ENCODE measurements at places on chromosomes 11 and 22.

DNA sequence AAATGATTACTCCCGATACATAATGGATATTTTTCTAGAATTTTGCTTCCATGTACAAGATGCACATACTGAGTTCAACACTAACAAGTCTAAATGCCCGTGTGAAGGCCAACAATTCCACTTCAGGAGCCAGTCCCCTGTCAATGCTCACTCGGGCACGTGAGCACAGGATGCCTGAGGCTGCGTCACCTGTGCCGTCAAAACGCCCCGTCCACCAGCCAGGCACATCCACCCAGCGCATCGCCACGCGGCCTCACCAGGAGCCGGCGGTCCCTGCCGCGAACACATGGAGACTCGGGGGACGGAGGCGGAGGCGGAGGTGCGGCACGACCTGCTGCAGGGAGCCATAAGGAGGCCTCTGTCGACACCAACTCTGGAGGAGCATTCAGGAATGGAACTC is 9.8 kb downstream of the TOLLIP start:
- no peak for DNase-seq

DNA sequence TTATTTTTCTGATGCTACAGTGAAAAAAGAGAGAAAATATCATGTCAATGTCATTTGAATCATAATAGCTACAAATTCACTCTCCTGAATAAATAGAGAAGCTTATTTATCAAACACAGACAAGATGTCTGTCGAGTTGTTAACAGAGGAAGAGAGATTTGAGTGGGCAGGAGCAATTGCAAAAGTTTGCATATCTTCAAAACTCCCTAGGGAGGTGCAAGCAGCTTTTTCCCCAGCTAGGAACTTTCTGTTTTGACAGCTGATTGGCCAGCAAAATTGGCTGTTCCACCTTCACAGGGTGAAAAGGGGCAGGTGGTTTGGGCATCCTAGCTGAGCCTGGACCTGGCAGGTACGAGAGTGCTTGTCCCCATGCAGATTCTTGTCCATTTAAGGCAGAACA is 98.2 kb downstream of the NTM start:
- DNase-seq, result no peak

DNA sequence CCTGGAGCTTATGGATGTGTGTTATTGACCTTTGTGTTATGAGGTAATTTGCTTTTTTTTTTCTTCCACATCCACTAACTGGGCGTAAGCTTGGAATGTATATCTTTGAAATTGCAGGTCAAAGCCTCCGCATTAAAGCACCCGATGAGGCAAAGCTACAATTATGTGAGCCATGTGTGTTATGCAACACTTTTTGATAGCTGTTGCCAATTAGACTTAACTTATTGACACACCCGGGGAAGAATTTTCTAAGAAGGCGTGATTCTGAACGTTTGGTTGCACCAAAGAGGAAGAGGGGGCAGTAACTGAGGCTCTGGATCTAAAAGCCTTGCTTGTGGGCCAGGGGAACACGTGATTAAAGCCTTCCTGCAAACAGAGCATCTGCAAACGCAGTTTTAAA is 610 bp upstream of the TEX12 start:
- DNase-seq, result no peak

GRCh38 chr11:113960702-113961330 is 14.1 kb upstream of the HTR3A start:
- DNase-seq, result no peak

GRCh38 chr22:49883294-49883640 is 29.6 kb downstream of the ZBED4 start:
- no peak for DNase-seq

- DNase-seq, result no peak
Measured at GRCh38 chr22:20212754-20213699, 55.1 kb downstream of the RTN4R start.

DNA sequence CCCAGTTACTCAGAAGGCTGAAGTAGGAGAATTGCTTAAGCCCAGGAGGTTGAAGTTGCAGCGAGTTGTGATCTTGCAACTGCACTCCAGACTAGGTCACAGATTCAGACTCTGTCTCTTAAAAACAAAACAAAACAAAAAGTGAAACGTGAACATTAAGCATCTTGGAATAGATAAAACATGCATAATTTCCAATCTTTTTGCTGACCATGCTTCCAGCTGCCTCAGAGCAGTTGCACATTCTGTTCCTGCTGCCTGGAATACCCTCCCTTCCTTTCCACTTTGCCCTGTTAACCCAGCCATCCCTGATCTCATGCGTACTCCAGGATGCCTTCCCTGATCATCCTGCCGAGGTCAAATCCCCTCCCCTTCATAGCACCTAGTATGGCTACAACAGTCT is 718 bp upstream of the CCDC88B start:
- no peak for DNase-seq

DNA sequence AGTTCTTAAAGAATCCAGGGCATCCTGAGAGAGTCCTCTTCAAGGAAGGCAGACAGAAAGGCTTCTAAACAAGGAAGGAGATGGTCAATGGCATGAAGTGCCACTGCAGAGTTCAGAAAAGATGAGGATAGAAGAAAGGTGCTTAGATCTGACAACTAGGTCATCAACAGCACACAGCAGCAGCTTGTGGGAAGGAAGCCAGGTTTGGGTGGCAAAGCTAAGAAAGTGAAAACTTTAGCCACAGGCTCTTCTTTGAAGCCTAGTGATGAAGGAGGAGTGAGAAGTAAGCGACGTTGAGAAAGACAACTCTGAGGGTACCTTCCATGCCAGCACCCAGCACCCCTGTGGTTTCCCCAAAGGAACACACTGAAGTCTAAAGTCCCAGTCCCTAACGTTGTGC is 92.0 kb downstream of the LARGE1 start:
- DNase-seq, result no peak

GRCh38 chr11:1931341-1932104 is 12.0 kb downstream of the TNNT3 start:
- no peak for DNase-seq

DNA sequence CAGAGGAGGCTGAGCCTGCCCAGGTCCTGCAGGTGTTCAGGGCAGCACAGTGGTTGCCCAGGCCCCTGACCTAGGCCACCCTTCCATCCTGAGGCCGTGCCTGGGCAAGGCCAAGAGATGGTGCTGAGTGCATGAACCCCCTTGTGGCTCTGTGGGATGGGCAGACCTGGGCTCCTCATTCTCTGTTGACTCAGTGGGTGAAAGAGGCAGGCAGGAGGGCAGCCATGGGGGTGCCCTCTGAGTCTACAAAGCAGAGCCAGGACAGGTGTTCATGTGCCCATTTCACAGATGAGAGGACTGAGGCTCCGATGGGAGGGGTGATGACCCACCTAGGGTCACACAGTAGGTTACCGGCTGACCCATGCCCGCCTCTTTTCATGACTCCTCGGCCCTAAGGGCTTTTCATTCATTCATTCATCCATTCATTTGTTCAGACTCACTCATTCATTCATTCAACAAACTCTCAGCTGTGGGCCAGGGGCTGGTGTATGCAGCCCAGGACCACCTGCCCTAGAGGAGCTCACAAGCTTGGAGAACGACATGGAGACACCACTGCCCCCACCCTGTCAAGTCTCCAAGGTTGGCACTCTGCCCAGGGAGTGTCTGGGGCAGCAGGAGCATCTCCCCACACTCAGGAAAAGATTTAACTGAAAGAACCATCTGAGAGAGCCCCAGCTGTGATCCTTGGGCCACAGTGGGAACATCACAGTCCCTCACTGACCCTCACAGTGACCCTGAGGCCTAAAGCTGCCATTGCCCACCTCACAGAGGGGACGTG is 40.5 kb downstream of the IGLL5 start:
- no peak for DNase-seq

GRCh38 chr11:78315724-78316123 is 101.9 kb downstream of the GAB2 start:
- no peak for DNase-seq

DNA sequence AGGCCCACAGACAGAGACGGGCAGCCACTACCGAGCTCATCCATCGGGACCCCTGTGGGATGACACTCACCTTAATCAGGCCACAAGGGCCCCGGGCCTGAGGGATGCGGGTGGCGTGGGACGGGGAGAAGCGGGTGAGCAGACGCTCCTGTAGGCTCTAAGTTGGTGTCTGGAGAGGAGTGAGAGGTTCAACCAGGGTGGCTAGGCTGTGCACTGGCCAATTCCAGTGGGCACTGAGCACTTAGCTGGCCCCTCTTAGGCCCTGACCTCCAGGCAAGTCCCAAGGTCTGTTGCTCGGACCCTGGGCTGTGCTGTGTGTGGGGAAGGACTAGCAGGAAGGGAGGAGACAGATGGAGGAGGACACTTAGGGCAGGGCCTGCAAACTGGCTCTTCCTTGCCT is 139.3 kb downstream of the ST3GAL4 start:
- no peak for DNase-seq

GRCh38 chr22:27512283-27512761 is 289.2 kb downstream of the MN1 start:
- DNase-seq, result no peak

GRCh38 chr11:9379041-9379440 is 5.4 kb upstream of the IPO7 start:
- no peak for DNase-seq

- DNase-seq, result no peak
Measured at GRCh38 chr11:102428696-102429095, 23.9 kb downstream of the TMEM123 start.

GRCh38 chr11:117299351-117300282 is 8.5 kb downstream of the BACE1-AS start:
- no peak for DNase-seq

GRCh38 chr11:19253817-19254216 is 13.1 kb upstream of the E2F8 start:
- no peak for DNase-seq

- no peak for DNase-seq
Measured at GRCh38 chr11:120028897-120029258, 109.0 kb downstream of the TRIM29 start.

- no peak for DNase-seq
Measured at GRCh38 chr11:128125723-128126122, 461.6 kb downstream of the ETS1 start.

DNA sequence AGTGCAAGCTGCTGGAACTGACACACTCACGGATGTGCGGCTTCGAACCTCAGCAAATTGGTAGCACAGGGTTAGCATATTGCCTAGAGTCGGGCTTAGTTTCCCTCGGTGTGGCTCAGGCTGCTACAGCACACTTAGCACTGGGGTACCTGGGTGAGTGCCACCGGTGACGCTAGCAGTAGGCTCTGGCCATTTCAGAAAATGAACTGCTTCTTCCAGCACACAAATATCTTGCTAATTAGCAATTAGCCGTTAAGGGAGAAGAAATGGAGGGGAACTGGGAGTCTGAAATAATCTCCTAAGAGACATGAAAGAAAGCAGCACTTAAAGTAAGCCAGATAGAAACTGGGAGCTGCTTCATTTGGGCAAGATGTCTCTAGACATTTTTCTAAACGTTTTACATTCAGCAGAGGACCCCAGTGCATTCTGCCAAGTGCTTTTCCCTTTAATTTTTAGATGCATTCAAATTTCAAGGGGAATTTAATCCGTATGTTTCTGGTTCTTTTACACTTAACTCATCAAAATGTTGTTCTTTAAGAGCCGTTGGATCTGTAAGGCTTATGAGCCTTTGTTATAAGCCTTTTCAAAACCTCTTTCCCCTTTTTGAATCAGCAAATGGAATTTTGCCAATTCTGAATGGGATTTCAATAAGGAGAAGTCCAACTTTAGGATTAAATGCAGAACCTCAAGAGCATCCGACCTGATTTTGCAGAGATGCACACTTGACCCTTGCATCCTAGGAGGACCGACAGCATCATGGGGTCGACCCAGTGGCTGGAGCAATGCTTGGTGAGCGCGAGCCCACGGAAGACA is 708.1 kb downstream of the NTM start:
- no peak for DNase-seq

DNA sequence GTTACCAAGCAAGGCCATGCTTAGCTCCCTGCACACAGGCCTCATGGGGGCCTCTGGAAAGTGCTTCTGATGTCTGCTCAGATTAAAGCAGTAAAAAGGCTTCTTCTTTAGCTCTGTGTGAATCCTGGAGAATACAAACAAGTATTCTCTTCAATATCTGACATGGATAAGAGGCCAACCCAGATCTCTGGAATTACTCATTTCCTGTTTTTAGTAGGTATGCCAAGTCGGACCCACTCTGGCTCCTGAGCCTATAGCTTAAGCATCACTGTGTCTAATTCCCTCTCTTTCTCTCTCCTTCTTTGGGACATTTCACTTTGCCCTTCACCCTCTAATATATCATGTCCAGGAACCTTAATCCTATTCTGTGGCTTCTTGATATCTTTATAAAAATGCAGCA is 529.6 kb upstream of the CCDC90B start:
- DNase-seq, result no peak

GRCh38 chr11:119509969-119510401 is 87.0 kb upstream of the THY1 start:
- DNase-seq, result no peak

GRCh38 chr11:60761436-60762190 is 4.9 kb downstream of the MS4A15 start:
- no peak for DNase-seq

- no peak for DNase-seq
Measured at GRCh38 chr11:15291885-15292284, 177.2 kb downstream of the INSC start.

GRCh38 chr11:64810891-64811272 is 531 bp upstream of the MEN1 start:
- DNase-seq, result peak; percentile 44

DNA sequence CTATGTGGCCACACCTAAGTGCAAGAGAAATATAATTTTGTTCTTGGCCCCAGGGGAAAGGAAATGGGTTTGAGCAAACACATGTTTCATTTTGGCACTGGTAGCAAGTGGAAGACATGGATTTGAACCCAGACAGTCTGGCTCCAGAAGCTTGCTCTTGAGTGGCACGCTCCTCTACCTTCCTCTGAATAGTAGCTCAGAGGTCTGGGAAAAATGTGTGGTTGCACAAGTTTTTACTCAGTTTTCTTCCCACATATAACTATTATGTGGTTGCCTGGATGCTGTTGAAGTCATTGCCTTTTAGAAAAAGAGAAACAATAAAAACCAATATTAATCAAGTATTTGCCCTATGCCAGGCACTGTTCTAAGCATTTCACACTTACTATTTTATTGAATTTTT is 16.3 kb downstream of the PARVA start:
- DNase-seq, result no peak

DNA sequence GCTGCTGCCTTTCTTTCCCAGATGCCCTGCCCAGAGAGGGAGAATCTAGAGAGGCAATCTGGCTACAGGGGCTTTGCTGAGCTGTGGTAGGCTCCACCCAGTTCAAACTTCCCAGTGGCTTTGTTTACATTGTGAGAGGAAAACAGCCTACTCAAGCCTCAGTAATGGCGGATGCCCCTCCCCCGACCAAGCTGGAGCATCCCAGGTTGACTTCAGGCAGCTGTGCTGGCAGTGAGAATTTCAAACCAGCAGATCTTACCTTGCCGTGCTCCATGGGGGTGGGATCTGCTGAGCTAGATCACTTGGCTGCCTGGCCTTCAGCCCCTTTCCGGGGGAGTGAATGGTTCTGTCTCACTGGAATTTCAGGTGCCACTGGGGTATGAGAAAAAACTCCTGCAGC is 12.2 kb downstream of the BDNF start:
- DNase-seq, result no peak

DNA sequence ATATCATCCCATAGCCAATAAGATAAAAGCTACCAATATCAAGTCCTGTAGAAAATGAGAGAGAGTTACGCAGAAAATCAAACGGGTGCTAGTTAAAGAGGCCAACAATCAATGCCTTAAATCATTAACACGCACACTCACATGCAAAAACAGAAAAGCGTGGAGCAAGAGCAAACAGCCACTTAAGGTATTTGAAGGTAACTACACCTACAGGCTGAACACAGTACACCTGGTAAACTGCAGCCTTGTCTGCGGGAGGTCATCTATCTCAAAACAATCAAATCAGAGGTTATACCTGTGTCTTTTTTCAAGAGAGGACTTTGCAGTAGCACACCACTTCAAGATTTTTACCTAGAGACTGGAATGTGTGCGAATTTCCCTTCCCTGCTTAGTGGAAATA is 23.6 kb downstream of the SLC35F2 start:
- DNase-seq, result no peak

Data from activated CD8-positive, alpha-beta memory T cell treated with anti-CD3 and anti-CD28 coated beads for 4 hours (primary cell).